Lower leg skin (tissue), 4 donors: ENCODE measurements at places on chromosomes 1 and 21.

DNA sequence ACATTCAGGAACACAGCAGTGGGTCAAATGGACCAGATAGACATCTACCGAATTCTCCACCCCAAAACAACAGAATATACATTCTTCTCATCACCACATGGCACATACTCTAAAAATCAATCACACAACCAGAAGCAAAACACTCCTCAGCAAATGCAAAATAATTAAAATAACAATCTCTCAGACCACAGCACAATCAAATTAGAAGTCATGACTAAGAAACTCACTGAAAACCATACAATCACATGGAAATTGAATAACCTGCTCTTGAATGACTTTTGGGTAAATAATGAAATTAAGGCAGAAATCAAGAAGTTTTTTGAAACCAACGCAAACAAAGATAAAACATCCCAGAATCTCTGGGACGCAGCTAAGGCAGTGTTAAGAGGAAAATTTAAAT is 49.2 kb downstream of the ZP4 start:
- no peak for DNase-seq

GRCh38 chr1:27018316-27018715 is 5.7 kb upstream of the TENT5B start:
- DNase-seq, result no peak

GRCh38 chr1:99858286-99858685 is 8.1 kb downstream of the AGL start:
- no peak for DNase-seq

GRCh38 chr1:233520261-233521191 is 93.4 kb upstream of the KCNK1 start:
- no peak for DNase-seq

- no peak for DNase-seq
Measured at GRCh38 chr1:181812208-181812607, 249.3 kb downstream of the ZNF648 start.

GRCh38 chr1:235881930-235882700 is 15.4 kb upstream of the LYST start:
- DNase-seq, result no peak

GRCh38 chr1:145886390-145886789 is 724 bp upstream of the ANKRD35 start:
- DNase-seq, result no peak

- no peak for DNase-seq
Measured at GRCh38 chr1:60130703-60131102, 57.1 kb upstream of the C1orf87 start.

DNA sequence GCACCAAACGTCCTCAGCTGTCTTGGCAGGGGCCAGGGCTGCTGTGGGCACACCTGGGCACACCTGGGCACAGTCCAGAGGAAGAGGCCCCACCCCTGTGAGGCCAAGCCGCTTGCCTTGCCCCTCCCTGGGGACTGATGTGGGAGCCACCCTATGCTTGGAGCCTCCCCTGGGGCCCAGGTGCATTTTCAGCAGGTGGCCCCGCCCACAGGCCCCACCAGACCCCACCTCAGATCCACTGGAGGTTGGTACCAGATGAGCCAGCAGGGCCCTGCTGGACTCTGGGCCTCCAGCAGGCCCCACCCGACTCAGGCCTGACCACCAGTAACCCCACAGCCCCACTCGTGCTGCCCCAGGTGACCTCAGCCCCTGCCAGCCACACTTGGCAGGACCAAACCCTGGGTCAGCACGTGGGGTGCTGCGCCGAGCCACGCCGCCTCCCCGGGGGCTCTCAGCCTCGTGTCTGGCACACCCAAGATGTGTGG is 8.8 kb downstream of the SLC19A1 start:
- DNase-seq, result no peak

- no peak for DNase-seq
Measured at GRCh38 chr1:58162952-58163550, 383.5 kb downstream of the OMA1 start.

- DNase-seq, result no peak
Measured at GRCh38 chr1:6560267-6560666, 5.2 kb downstream of the TAS1R1 start.

- DNase-seq, result no peak
Measured at GRCh38 chr1:172002725-172003345, 161.5 kb downstream of the DNM3 start.

GRCh38 chr1:21764615-21765423 is 18.1 kb downstream of the USP48 start:
- no peak for DNase-seq

GRCh38 chr21:45972353-45972715 is 9.2 kb upstream of the COL6A1 start:
- DNase-seq, result peak; percentile 92

- DNase-seq, result no peak
Measured at GRCh38 chr21:45801129-45801964, 157.8 kb downstream of the PCBP3 start.

GRCh38 chr1:223341121-223341520 is 22.9 kb downstream of the SUSD4 start:
- peak; percentile 83 for DNase-seq

- DNase-seq, result no peak
Measured at GRCh38 chr1:54371038-54371941, 34.9 kb downstream of the SSBP3 start.

GRCh38 chr1:227934476-227935313 is 13.0 kb downstream of the WNT9A start:
- no peak for DNase-seq

- DNase-seq, result no peak
Measured at GRCh38 chr1:31409946-31410858, 2.8 kb upstream of the SERINC2 start.

GRCh38 chr1:117527566-117528102 is 78.2 kb upstream of the TENT5C start:
- no peak for DNase-seq

DNA sequence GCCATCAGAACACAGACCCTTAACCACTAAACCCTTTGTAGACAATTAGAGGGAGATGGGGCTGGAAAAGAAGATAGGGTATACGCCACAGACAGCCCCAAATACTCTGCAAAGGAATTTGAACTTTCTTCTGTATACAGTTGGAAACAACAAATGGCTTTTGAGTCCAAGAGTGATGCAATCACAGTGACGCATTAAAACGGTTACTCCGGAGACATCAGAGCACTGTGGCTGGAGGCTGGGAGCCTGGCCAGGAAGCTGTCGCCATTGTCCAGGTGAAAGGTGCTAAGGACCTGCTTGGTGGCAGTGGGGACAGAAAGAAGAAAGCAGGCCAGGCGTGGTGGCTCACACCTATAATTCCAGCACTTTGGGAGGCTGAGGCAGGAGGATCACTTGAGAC is 4.2 kb downstream of the FLAD1 start:
- no peak for DNase-seq

DNA sequence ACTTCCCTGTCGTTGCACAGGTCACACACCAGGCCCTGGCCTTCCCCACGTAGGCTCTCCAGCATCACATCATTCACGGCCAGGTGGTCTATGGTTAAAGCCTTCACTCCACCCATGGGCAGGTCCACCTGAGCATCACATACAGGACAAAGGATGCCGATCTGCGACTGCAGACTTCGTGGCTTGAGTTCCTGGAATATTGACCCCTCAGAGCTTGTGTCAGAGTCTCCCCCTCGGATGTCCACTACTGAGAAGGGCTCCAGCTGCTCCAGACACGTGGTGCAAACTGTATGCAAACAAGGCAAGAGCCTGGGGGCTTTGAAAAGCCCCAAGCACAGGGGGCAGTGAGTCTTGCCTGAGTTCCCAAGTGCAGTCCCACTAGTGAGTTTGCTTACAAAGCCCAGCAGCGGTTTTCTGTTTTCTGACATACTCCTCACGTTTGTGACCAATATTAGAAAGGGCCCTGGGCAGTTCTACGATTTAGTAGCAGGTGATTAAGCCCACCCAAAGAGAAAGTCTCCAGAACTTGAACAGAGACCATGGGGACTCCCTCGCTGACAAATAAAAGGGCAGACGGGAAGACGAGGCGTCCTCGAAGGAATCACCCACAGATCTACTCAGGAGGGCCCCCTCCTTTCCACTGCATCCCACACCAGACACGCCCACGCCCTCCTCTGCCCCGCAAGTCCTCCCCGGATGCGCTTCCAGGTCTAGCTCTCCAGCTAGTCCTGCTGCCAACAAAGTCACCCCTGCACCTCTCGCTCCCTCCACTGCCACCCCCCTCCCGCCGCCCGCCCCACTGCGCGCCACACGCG is 568 bp downstream of the TRIM45 start:
- no peak for DNase-seq

GRCh38 chr1:157472959-157473358 is 79.4 kb downstream of the FCRL5 start:
- no peak for DNase-seq
